Urinary bladder (tissue), 4 donors: ENCODE measurements at places on chromosomes 3 and 15.

GRCh38 chr3:114929971-114930732 lies 216.9 kb downstream of the ZBTB20 start:
- no peak for DNase-seq

GRCh38 chr15:65778269-65778668 lies 13.8 kb downstream of the DENND4A start:
- DNase-seq: no peak

DNA sequence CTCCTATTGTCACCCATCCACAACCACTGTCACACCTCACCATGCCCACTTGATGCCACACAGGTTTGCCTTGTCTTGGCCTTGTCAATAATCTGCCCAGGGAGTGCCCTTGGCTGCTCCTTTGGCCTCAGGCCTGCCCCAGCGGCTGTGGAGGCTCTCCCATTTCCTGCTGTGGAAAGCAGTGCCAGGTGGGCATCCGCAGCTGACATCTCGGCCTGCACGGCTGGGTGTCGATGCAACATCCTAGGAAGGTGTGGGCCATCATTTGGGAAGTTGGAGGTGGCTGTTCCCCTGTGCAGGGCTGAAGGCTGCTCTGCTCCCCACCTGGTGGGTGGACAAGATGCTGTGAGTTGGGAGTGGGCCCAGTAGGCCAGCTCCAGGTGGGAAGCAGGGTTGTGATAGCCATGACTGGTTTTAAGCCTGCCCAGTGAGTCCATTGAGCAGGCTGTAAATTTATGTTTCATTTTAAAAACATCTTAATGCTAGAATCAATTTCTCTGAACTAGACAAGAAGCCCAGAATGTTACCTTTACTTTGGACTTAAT lies 12.5 kb downstream of the DNAH1 start:
- no peak for DNase-seq

DNA sequence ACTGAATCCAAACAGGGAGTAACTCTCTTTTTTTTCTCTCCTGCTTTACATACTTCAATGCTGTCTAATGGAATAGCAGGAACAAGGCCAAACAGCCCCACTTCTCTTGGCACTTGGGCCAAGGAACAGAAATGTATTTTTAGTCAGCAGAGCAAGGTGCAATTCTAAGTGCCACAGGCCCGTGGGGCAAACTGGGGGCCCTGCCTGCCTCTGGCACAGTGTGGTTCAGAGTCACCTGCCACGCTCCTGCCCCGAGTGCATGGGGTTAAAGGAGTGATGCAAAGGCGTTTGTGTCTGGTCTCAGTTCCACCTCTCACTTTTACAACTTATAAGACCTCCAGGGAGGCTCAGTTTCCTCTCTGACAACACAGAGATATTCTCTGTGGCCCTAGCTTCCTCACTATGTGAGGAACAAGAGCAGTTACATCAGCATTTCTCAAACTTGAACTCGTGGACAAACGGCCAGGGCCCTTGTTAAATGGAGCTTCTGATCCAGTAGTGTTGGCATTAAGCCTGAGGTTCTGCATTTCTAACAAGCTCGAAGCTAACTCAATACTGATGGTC lies 51.3 kb downstream of the LRIG1 start:
- DNase-seq: no peak

- DNase-seq: no peak
Observed at GRCh38 chr15:25436707-25437106, 2.1 kb downstream of the UBE3A start.

DNA sequence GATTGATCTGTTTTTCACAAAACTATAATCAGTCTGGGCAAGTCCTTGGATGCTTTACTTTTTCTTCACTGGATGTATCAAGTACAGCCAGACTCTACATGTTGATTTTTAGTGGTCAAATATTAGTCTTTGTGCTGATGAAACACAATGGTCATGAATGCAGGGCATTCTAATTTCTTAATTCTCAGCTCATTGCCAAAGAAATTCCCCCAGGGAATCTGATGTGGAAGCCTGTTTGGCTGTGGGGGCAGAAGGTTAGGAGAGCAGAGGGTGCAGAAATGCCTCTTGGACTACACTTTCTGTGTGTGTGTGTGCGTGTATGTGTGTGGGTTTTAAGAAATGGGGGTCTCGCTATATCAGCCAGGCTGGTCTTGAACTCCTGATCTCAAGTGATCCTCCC lies 48.7 kb upstream of the HACD2 start:
- DNase-seq: no peak
